AG04449 (cell line): ENCODE measurements at places on chromosomes 4 and X.

DNA sequence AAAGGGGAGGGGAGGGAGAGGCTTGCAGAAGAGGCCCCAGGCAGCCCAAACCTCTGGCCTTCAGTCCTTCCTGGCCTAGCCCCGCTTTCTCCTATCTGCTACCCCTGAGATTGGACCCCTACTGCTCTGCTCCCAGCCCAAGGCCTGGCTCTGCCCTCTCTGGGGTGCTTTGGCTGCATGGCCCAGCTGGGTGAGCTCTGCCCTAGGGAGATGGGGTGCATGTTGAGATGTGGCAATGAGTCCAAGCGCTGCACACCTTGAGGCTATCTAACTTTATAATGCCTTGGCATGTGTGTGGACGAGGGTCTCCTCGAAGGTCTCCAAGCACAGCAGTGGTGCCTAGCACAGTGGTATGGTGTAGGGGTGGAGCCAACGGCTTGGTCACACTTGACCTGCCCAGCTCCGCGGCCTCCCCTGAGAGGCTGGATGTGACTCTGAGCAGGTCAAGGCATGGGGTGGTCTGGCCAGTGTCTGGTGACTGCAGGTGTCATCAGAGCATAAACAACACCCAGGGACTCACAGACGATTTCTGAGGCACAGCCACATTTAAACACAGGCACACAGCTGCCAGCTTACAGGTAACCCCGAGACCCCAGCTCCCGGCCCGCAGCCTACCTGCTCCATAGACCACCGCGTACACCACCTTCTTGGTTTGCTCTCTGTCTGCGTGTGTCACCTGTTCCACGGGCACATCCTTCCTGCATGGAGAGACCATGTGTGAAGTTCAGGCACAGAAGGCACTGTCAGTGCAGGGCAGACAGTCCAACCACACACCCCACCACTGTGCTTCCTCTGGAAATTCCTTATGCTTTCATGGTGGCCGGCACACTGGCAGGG, 36.3 kb downstream of the NAT8L start:
- DNase-seq, result no peak

GRCh38 chr4:3340700-3341083, 47.9 kb downstream of the RGS12 start:
- DNase-seq, result no peak

- no peak for DNase-seq
Measured at GRCh38 chrX:32893751-32894150, 317.6 kb downstream of the DMD start.

DNA sequence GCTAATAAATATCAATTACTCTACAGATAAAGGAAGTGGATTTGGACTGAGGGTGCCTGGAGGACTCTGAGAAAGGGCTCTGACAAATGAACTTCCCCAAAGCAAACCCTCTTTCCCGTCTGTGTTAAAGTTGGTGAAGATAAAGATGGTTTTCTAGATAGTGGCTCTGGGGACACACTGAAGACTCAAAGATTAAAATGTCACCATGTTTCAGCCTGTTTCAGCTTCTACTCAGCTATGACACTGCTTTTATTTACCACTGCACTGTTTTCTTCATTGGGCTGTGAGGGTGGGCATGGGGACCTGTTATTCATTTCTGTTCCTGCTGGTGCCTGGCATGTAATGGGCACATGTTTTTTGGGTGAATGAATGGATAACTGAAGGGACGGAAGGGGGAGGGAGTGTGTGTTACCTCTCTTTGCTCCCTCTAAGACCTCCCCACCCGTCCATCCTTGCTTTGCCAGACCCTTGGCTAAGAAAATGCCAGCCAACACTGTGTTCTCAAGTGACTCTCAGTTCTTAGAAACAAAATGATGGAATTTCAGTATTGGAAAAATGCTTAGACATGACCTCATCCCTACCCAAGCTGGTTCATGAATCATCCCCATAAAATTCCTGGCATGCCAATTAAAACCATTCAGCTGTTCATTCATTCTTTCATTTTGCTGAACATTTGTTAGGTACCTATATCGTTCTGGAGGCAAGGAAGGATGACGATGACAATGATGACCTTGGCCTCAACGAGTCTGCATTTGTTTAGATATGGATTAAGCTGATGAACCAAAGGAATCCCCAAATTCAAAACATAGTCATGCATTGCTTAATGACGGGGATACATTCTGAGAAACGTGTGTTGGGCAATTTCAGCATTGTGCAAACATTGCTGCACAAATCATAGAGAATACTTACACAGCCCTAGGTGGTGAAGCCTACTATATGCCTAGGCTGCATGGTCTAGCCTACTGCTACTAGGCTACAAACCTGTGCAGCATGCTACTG, 13.4 kb upstream of the STK32B start:
- peak; percentile 96 for DNase-seq

GRCh38 chrX:105837232-105837631, 14.9 kb downstream of the NRK start:
- peak; percentile 51 for DNase-seq

DNA sequence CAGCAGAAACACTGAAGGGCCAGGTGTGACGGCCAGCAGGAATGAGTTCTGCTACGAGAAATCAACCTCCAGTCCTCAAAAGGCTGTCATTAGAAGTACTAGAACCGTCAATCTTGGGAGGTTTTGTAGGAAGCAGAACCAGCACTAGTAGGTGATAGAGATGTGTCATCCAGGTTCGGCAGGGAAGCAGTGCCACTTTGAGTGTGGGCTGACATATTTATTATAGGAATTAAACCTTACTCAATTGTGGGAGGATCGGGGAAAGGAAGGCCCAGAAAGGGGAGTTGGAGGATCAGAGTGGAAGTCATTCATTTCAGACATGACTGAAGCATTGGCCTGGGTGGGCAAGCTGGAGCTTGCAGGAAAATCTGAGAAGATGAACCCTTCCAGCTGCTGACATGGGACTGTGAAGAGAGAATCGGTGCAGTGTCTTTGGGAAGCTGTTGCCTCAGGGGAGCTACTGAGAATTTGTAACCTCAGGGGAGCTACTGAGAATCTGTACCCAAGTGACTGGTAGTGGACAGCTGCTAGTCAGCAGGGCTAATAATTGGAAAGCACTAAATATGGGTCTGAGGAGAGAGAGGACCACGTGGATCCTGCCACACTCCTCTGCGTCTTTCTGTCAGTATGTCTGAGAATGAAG, 177.4 kb downstream of the SPRY1 start:
- DNase-seq, result no peak

GRCh38 chr4:136319789-136320464, 1212.4 kb downstream of the PCDH18 start:
- no peak for DNase-seq

GRCh38 chr4:165393704-165394103, 14.9 kb downstream of the CPE start:
- no peak for DNase-seq

- DNase-seq, result no peak
Measured at GRCh38 chrX:11050013-11050412, 61.1 kb upstream of the HCCS start.

DNA sequence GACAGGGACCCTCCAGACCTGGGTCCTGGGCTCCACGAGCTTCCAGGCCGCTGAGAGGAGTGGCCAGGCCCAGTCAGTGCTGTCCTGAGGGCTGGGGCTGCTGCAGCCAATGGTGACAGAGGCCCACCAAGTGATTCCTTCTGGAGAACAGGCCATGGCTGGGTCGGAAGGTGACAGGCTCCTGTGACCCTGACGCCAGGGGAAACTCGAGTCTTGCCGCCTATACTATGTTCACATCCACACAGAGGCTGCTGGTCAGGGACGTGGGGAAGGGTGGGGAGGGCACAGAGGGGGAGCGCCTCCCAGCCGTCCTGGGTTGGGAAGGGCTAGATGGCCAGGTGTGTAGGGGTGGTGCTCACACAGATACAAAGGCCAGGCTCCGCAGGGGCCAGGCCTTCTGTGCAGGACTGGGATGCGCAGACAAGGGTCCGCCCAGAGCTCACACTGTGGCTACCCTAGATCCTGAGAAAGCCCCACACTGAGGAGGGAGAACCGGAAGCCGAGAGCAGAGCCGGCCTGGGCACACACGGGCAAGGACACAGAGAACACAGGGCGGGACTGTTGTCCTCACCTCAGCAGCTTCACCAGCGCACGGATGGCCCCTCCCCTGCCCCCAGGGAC, 81.4 kb downstream of the HTRA3 start:
- no peak for DNase-seq

DNA sequence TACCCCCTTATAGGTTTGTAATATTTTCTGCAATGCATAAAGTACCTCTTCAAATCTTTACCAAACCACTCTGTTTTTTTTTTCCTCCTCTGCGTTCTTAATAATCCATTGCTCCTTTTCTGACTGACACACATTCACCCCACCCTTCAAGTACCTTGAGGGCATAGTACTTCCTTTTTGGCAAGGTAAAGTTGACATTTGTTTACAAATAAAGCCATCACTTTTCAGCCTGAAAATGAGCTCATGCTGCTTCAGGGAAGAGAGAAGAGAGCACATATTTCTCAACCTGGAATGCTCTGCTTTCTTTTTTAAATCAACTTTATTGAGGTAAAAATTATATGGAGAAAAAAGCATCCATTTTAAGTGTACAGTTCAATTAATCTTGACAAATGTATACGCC, 113.9 kb downstream of the AGTR2 start:
- DNase-seq, result no peak

GRCh38 chrX:19213610-19214152, 91.4 kb upstream of the ADGRG2 start:
- no peak for DNase-seq

- DNase-seq, result no peak
Measured at GRCh38 chr4:100177126-100177525, 13.1 kb downstream of the DDIT4L start.

GRCh38 chrX:67536564-67536963, 7.3 kb upstream of the AR start:
- no peak for DNase-seq

DNA sequence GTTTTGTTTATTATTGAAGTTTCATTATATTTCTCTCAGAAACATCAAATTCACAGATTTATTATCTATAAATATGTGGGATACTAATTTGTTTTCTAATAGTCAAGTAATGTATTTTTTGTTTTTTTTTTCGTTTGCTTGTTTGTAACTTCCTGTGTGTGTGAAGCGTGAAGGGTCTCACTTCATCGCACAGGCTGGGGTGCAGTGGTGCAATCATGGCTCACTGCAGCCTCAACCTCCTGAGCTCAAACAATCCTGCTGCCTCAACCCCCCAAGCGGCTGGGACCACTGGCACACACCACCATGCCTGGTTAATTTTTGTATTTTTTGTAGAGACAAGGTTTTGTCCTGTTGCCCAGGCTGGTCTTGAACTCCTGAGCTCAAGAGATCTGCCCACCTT, 55.1 kb downstream of the SH3RF1 start:
- no peak for DNase-seq
